ENCODE measurements at places on chromosomes 11 and 22.

- no peak for DNase-seq
Observed at GRCh38 chr11:18394928-18395734, 768 bp downstream of the LDHA start.

DNA sequence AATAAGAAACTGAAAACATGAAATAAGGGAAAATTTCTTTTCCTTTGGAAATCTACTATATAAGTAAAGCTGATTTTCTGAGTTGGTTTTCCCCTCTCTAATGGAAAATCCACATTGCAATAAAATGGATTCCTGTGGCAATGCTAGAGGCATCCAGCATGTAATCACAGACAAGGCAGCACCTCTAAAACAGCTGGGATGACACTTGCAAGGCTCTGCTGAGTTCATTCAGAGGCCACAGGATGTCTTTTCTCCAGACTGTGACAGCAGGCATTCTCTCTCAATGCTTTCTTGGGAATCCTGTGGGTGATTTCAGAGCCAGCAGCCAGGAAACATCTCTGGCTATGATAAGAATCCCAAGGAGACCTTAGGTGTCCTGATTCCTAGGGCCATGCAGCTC is 201.3 kb upstream of the BLID start:
- peak; percentile 40 for DNase-seq

- DNase-seq, result no peak
Observed at GRCh38 chr11:83574519-83574918, 288.4 kb upstream of the CCDC90B start.

DNA sequence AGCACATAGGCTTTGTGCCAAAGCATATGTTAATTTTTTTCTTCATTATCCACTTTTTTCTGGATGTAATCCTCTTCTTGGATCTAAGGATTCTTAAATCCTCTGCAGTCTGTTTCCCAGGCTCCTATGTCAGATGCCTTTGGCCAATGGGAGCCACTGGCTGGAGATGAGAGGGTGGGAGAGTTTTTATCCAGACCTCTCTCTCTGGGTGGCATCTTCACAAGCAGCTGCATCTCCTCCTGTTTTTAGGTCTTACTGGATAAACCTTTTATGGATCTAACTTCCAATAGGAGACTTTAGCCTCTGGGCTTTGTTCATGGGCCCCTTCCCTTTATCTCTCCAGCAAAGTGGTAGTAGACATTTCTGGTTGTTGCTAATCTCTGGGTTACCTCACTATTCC is 22.4 kb upstream of the MPPED2 start:
- DNase-seq, result no peak

DNA sequence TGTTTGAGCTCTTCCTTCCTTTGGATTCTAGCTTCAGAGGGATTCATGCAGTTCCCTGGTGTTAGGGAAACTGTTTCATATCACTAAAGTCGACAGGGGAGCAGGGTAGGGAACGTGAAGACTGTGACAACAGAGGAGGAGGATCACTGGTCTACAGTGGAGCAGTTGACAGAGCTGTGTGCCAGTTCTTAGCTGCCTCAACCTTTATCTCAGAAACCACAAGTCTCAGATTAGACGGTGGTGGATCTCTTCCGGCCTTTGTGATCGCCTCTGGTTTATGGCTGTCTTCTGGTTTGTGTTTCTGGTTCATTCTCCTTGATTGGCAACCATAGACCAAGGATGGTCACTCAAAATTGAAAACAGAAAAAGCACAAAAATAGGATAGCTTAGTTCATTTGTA is 538.9 kb upstream of the API5 start:
- no peak for DNase-seq

GRCh38 chr11:12675951-12676711 is 1.9 kb downstream of the TEAD1 start:
- DNase-seq, result no peak

DNA sequence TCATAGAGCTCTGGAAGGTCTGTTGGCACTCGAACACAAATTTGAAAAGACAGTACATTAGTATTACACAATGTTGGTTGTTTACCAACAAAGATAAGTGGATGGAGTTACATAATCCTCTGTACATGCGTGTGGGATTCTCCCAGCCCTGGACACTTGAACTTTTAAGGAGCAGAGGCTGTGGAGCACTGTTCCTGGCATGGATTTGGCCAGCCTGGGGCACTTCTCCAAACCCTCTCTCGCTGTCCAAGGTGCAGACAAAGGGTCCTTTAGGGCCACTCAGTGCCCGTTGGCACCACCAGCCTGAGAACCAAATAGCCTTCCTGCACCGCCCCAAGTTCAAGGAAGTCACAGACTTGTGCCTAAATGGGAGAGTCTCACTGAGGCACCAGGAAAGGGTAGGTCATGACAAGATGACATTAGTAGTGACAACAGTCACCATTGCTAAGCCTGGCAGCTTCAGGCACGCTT is 1.6 kb upstream of the ANO1 start:
- no peak for DNase-seq

DNA sequence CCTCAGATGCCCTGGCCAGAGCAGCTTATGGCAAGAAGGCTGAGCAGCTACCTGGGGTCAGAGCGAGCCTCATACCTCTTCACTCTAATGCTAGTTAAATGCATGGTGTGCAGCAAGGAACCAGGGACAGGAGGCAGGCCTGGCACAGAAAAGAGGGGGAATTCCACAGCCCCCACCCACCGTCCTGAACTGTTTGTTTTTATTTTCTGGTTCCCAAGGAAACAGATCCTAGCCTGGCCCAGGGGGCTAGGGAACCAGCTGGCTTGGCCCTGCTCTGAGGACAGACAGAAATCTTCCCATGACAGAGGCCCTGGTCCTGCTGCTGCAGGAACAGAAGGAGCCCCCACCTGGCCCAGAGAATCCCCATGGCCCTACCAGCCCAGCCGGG is 40.4 kb downstream of the SLCO2B1 start:
- DNase-seq, result no peak

DNA sequence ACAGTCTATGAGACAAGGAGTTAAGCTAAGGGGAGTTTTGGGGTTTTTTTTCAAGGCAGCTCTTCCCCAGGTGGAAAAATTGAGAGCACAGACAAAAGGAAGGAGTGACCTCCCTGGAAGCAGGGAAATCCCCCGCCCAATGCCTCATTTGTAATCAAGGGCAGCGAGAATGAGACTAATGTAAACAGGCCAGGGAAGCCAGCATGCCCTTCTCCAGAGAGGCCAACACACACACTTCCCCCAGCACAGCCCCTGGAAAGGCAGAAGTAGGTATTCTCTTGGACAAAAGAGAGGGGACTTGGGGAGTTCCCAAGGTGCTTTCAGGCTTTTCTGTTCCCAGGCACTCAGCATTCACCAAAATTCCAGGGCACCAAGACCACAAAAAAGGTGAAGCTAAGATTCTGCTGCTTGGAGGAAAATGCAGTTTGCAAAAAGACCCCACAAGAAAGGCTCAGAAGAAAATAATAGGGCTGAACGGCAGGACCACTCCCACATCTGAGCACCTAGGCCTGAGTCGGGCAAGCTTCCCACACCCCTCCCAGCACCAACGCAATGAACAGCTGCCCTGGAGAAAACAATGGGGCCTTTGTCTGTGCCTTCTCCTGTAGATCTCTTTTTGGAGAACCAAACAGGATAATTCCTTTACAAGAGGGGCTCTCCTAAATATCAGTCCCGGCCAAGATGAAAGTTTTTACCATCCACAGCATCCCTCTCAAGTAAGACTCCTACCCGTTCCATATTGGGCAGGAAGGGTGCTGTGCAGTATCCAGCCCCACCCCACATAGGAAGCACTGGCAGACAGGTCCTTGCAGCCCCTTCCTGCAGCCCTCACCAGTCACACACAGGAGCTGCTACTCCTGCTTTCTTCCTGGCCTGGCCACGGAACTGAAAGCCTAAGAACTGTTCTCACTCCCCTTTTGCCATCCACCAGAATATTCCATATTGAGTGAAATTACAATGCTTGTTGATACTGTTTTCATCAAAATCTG is 70.7 kb upstream of the AKIP1 start:
- no peak for DNase-seq

GRCh38 chr11:19756675-19757475 is 44.2 kb downstream of the NAV2 start:
- peak; percentile 62 for DNase-seq

DNA sequence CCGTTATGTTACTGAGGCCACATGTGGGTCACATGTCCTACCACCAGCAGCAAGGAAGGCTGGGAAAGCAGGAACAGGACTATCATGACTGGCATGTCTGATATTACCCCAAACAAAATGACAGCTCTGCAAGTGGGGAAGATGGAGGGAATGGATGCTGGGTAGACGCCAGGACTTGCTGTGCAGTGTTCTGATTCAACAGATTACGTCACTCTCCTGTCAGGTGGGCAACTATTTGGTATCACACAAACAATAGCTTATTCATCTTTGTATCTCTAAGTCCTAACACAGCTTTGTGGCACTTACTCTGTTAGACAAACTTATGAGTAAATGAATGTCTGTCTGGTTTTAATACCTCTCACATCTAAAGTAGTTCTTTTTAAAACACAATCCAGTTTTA is 105.2 kb downstream of the SPON1 start:
- DNase-seq, result no peak

DNA sequence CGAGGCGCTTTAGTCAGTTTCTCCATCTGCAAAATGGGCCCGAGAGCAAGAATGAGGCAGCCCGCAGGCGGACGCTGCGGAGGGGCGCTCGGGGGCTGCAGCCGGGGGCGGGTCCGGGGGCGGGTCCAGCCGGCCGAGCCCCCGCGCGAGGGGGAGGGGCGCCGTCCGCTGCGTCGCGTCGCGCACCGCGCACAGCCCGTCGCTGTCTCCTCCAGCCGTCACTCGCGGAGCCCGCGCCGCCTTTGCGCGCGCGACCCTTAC is 282 bp downstream of the PC start:
- no peak for DNase-seq

DNA sequence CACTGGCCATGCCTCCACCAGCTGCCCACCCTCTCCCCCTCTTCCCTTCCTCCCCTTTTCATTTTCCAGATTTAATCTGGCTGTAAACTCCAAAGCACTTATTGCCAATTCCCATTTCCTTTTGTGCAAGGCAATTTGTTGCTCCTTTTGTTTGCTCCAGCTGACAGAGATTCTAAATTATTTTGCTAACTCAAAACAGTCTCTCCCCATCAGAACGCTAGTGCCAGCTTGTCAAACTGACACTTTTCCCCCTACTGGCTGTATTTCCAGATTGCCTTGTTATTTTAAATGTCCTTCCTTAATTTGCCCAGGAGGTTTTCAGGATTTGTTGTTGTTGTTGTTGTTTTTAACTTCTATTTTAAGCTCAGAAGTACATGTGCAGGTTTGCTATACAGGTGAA is 57.0 kb upstream of the PAK1 start:
- DNase-seq, result no peak

- DNase-seq, result peak; percentile 74
Observed at GRCh38 chr11:111631666-111632039, 29.4 kb downstream of the SIK2 start.

- no peak for DNase-seq
Observed at GRCh38 chr22:26751217-26751616, 93.8 kb downstream of the MIAT start.

- no peak for DNase-seq
Observed at GRCh38 chr11:114925591-114925990, 247.3 kb downstream of the NXPE2 start.

GRCh38 chr22:20431511-20432192 is 6.0 kb downstream of the SCARF2 start:
- no peak for DNase-seq

DNA sequence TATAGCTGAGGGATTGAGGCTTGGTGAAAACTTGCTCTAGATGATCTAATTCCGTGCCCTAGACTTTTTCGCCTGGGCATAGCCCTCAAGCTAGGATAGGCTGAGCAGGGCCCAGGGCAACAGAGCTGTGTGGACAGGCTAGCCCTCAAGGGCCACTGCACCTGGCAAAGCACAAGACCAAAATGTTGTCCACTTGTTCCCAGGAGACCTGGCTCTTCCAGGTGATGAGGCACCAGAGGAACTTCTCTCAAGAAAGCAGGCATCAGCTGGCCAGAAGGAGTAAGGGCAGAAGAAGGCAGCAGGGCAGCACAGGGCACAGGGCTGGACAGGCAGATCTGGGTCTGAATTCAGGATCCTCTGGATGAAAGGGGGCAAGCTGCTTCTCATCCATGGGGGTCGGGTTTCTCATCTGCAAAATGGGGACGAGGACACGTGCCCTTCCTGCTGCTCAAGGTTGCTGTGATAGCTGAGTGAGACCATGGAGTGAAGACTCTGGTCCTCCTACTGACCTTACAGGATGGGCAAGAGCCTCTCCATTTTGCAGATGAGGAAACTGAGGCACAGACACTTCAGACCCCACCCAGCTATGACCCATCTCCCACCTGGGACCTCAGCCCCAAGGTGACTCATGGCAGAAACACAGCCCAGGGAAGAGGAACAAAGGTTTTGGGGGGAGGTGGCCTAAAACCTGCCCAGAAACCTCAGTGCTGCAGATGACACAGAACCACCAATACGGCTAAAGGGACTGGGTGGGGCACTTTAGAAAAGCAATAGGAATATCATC is 42.2 kb upstream of the PRDM11 start:
- no peak for DNase-seq

DNA sequence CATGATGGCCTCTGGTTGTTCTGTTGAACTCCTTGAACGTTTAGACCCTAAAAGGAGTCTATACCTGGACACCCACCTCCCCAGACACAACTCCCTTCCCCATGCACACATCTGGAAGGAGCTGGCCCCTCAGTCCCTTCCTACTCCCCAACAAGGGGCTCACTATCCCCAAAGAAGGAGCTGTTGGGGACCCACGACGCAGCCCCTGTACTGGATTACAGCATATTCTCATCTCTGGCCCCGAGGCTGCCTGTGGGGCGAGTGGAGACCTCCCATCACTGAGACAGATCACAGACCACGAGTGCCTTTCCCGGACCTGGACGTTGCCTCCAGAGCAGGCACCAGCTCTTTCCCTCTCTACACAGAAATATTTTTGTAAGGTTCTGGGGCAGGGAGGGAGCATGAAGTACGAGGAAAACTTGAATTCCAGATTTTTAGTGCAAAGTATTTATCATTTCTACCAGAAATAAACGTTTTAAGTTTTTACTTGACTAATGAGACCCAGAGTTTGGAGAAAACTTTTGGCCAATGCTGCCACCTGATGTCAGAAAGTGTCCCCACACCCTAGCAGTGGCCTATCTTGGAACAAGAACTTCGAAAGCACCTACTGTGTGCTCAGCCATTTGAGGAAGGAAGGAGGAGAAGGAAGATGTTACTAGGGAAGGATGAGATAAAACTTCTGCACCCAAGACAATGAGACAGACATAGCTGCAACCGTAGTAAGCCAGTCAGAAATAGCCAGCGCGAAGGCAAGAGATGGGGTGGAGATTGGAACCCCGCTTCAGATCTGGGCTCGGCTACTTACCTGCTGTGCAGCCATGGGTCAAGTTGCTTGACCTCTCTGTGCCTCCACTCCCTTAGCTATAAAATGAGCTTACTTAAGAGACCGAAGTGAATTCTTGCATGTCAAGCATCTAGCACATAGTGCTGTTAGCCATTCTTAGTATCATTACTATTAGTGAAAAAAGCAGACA is 10.2 kb upstream of the POU2F3 start:
- DNase-seq, result no peak

GRCh38 chr11:810040-810567 is 337 bp downstream of the RPLP2 start:
- DNase-seq, result no peak

GRCh38 chr11:60589611-60590010 is 74.4 kb downstream of the MS4A13 start:
- DNase-seq, result no peak

Data from astrocyte of the cerebellum (primary cell).